Gastrocnemius medialis (tissue), 4 donors: ENCODE measurements at places on chromosomes 2 and 18. TPM values are rescaled to one million over a fixed set of nuclear protein-coding genes. Genes with fewer than 3 reads are reported as not detected.

UGT1A4 gene
- not detected for total RNA-seq

HOXD9 gene
- total RNA-seq: 1.8 TPM

POMC gene
- total RNA-seq: 3.1 TPM

KLHL30 gene
- 37.9 TPM for total RNA-seq

CHRND gene
- 119 TPM for total RNA-seq
